Psoas muscle (tissue), 8 donors: ENCODE measurements at places on chromosomes 16 and 17. TPM values are rescaled to one million over a fixed set of nuclear protein-coding genes. Genes with fewer than 3 reads are reported as not detected.

Gene PIRT
- not detected for total RNA-seq

Gene ADAD2
- not detected for total RNA-seq

Gene HOXB6
- 3.3 TPM for total RNA-seq

Gene PYDC1
- total RNA-seq, result not detected

Gene DPEP3
- total RNA-seq, result 0.22 TPM

Gene PDILT
- not detected for total RNA-seq

Gene TMEM238L
- not detected for total RNA-seq

Gene HSD3B7
- 5.0 TPM for total RNA-seq

Gene GRAP
- 2.2 TPM for total RNA-seq

Gene GDPD1
- 0.99 TPM for total RNA-seq

DNA sequence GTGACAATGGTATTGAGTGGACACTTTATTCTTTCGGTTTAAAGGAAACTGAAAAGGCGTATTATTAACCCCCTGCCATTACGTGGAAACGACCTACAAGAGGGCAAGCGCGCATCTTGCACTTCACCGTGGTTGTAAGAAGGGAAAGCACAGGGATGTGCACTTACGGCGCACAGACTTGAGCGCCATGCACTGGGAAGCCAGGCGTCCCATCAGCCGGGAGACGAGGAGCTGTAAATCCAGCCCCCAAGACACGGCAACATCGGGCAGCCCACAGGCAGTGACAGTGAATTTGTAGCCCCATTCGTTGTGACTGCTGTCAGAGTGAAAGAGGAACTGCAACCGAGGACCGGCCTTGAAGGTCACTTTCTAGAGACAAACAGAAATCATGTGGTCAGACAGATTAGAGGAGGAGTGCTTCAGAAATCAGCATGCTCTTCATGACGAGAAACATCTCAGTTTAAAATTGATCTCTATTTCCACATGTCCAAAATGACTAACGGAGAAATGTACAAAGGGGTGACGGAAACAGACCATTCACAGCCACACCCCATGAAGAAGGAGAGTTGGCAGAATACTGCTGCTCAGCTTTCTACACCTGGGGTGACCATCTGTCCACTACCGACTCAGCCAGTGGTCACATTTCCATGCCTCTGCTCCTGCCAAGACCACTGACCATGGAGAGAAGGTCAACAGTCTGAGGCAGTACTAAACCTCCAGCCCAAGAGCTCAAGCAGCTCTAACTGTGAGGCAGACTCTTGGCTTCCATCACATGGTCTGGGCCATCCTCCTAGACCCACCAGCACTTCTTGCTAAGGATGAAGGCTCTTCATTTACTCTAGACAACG lies 68.6 kb downstream of the ZZEF1 start:
- peaks cover 96% of the 10 kb centered on the region for H3K36me3 ChIP-seq
- H3K4me3 ChIP-seq, result peak overlapping the region; percentile 16

- no peaks in the 10 kb centered on the region for H3K4me1 ChIP-seq
- DNase-seq, result peak; percentile 64
- peaks cover 56% of the 10 kb centered on the region for H3K36me3 ChIP-seq
- peak overlapping the region; percentile 62 for H3K27ac ChIP-seq
- H3K4me3 ChIP-seq, result no peak overlapping the region
Measured at GRCh38 chr17:2064980-2065785, 10.3 kb downstream of the HIC1 start.

GRCh38 chr17:12765548-12765947 lies 23.8 kb upstream of the ARHGAP44 start:
- H3K4me1 ChIP-seq, result no peaks in the 10 kb centered on the region
- H3K27me3 ChIP-seq, result peaks cover 3% of the 10 kb centered on the region
- no peak overlapping the region for H3K4me3 ChIP-seq
- DNase-seq, result no peak
- no peaks in the 10 kb centered on the region for H3K36me3 ChIP-seq

DNA sequence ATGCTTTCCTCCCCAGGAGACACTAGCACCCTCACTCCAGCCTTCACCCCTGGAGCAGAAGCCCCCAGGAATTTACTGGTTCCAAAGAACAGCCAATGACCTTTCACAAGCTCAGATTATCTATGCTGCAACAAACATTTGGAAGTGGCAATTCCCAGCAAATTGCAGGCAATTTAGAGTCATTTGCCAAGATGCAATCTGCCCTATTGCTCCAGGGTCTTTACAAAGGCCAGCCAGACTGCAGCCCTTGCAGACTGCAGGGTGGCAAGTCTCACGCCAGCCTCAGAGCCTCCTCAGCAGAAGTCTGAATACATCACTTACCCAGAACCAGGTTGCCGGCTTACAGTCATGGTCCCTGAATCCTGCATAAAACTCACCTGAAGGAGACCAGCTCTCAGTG lies 21.8 kb downstream of the AXIN1 start:
- no peaks in the 10 kb centered on the region for H3K36me3 ChIP-seq
- no peak for DNase-seq
- no peak overlapping the region for H3K27ac ChIP-seq
- no peak overlapping the region for H3K4me3 ChIP-seq
- no peaks in the 10 kb centered on the region for H3K27me3 ChIP-seq

DNA sequence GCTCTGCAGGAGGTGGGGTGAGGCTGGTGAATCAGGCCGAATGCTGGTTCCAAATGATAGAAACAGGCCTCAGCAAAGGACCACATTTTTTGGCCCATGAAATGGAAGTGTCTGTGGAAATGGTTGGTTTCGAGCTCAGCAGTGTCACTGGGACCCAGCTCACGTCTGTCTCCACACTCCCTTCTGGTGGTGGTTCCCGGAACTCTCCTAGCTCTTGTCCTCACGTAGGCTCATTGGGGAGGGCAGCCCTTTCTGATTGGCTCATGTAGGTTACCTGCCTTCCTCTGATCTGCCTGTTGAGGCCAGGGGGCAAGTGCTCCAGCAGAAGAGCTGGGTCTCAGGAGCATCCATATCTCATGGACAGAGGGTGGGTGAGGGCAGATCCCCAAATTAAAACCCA lies 4.0 kb downstream of the ALG1 start:
- H3K4me1 ChIP-seq, result peaks cover 10% of the 10 kb centered on the region
- H3K27me3 ChIP-seq, result no peaks in the 10 kb centered on the region
- no peak for DNase-seq
- peaks cover 74% of the 10 kb centered on the region for H3K36me3 ChIP-seq
- H3K4me3 ChIP-seq, result no peak overlapping the region

DNA sequence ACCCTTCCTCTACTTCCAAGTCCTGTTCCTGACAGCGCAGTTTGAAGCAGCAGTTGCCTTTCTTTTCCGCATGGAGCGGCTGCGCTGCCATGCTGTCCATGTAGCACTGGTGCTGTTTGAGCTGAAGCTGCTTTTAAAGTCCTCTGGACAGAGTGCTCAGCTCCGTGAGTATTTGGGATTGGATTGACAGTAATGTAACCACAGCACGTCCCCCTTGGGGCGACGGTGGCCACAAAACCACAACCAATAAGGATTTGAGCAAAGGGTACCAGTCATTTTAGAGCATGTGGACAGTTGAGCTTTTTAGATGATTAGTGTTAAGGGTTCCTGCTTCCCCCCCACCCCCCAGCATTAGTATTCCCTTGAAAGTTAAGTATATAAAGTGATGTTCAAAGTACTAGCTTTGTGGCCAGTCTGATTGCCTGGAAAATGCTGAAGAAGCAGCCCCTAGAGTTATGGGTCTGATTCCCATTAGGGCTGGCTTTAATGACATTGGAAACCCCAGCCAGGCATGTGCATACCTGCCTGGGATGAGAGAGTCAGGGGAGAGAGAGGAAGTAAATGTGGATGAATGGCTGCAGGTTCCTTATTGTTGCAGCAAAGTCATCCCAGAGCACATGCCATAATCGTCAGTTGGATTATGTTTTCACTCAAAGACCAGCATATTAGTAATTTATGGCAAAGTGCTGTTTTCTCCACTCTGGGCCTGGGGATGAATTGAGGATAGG lies 31.6 kb upstream of the SLC12A3 start:
- no peaks in the 10 kb centered on the region for H3K4me1 ChIP-seq
- no peak overlapping the region for H3K27ac ChIP-seq
- peaks cover 97% of the 10 kb centered on the region for H3K36me3 ChIP-seq
- H3K27me3 ChIP-seq, result no peaks in the 10 kb centered on the region
- DNase-seq, result no peak

- H3K36me3 ChIP-seq, result peaks cover 80% of the 10 kb centered on the region
- no peak overlapping the region for H3K27ac ChIP-seq
- DNase-seq, result no peak
- H3K4me1 ChIP-seq, result no peaks in the 10 kb centered on the region
- no peak overlapping the region for H3K4me3 ChIP-seq
Measured at GRCh38 chr17:51012538-51012937, 108.1 kb downstream of the SPAG9 start.

GRCh38 chr16:65489531-65490023 lies 367.7 kb upstream of the CDH11 start:
- no peaks in the 10 kb centered on the region for H3K36me3 ChIP-seq
- no peak overlapping the region for H3K4me3 ChIP-seq
- H3K4me1 ChIP-seq, result no peaks in the 10 kb centered on the region
- DNase-seq, result no peak

GRCh38 chr16:66224186-66224585 lies 142.3 kb upstream of the CDH5 start:
- no peaks in the 10 kb centered on the region for H3K27me3 ChIP-seq
- no peak overlapping the region for H3K4me3 ChIP-seq
- H3K27ac ChIP-seq, result no peak overlapping the region
- DNase-seq, result no peak
- no peaks in the 10 kb centered on the region for H3K36me3 ChIP-seq

DNA sequence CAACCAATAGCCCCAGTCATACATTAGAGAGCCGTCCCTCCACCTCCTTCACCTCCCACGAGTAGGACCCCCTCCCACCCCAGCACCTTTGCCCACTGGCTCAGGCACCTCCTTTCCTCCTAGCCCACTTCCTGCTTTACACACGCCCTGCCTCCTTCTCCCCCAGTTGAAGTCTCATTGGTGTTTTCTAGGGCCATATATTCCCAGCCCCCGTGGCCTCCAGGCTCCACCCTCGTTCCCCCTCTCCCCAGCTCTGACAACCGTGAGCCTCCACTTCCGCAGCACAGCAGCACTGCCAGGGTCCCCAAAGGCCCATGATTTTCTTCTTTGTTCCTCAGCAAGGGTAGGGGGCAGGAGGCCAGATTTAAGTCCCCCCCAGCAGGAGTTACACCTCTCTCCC lies 340.3 kb upstream of the TNRC6C start:
- H3K4me3 ChIP-seq, result no peak overlapping the region
- no peaks in the 10 kb centered on the region for H3K27me3 ChIP-seq
- H3K4me1 ChIP-seq, result peaks cover 11% of the 10 kb centered on the region
- no peak overlapping the region for H3K27ac ChIP-seq

DNA sequence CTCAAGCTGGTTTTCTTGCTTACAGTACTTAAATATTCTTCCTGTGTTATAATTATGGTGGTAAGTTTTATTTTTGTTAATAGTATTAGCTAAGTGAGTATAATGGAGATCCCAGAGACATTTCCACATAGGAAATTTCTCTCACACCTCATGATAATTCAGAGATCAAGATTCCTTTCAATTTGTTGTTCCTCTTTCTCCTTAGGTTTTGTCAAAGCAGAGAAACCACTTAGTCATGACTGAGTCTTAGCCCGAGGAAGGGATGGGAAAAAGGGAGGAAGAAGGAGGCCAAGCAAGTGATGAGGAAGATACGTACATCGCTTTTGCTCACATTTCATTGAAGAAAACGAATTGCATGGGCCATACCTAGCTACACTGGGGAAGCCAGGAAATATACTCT lies 18.4 kb downstream of the ESRP2 start:
- H3K27me3 ChIP-seq, result no peaks in the 10 kb centered on the region
- peaks cover 10% of the 10 kb centered on the region for H3K4me1 ChIP-seq
- no peak for DNase-seq
- no peak overlapping the region for H3K27ac ChIP-seq
- H3K36me3 ChIP-seq, result peaks cover 25% of the 10 kb centered on the region

DNA sequence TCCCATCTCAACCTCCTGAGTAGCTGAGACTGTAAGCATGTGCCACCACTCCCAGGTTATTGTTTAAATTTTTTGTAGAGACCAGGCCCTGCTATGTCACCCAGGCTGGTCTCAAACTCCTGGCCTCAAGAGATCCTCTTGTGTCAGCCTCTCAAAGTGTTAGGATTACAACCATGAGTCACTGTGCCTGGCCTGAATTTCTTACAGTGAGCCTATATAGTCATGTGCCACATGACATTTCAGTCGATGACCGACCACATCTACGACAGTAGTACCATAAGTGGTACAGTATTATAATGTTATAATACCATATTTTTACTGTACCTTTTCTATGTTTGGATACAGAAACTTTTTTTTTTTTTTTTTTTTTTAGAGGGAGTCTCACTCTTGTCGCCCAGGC lies 195.3 kb downstream of the STX8 start:
- no peak overlapping the region for H3K27ac ChIP-seq
- no peak for DNase-seq
- no peaks in the 10 kb centered on the region for H3K4me1 ChIP-seq

- no peaks in the 10 kb centered on the region for H3K27me3 ChIP-seq
- peaks cover 4% of the 10 kb centered on the region for H3K4me1 ChIP-seq
- no peak overlapping the region for H3K4me3 ChIP-seq
- H3K27ac ChIP-seq, result no peak overlapping the region
Measured at GRCh38 chr17:39244016-39244599, 18.4 kb upstream of the STAC2 start.

GRCh38 chr17:20084621-20085282 lies 75.6 kb downstream of the SPECC1 start:
- H3K27ac ChIP-seq, result no peak overlapping the region
- no peaks in the 10 kb centered on the region for H3K36me3 ChIP-seq
- no peak overlapping the region for H3K4me3 ChIP-seq
- H3K27me3 ChIP-seq, result no peaks in the 10 kb centered on the region
- no peaks in the 10 kb centered on the region for H3K4me1 ChIP-seq
- no peak for DNase-seq

DNA sequence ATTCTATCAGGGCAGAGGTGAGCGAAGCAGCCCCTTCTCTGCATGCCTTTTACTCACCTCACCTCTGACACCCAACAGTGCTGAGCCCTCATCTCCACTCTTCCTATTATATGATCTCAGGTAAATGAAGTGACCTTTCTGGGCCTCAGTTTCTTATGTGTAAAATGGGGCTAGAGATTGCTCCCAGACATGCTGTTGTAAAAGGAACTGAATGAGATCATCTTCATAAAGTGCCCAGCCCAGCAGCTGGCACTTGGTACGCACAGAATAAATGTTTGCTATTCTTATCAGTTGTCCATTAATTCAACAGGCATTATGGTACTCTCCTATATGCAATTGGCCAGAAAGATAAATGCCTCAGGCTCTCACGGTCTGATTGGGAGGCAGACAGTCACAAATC lies 4.5 kb upstream of the GALK1 start:
- no peaks in the 10 kb centered on the region for H3K27me3 ChIP-seq
- H3K36me3 ChIP-seq, result peaks cover 6% of the 10 kb centered on the region
- H3K4me1 ChIP-seq, result peaks cover 21% of the 10 kb centered on the region

- no peak for DNase-seq
- no peak overlapping the region for H3K4me3 ChIP-seq
- peaks cover 45% of the 10 kb centered on the region for H3K4me1 ChIP-seq
- no peak overlapping the region for H3K27ac ChIP-seq
Measured at GRCh38 chr16:58123896-58124600, 5.1 kb downstream of the CFAP20 start.

- no peak overlapping the region for H3K4me3 ChIP-seq
- peaks cover 42% of the 10 kb centered on the region for H3K4me1 ChIP-seq
- no peaks in the 10 kb centered on the region for H3K27me3 ChIP-seq
- H3K27ac ChIP-seq, result peak overlapping the region; percentile 86
- no peaks in the 10 kb centered on the region for H3K36me3 ChIP-seq
Measured at GRCh38 chr16:23504076-23504452, 6.2 kb downstream of the GGA2 start.
